ENCODE measurements at places on chromosomes 5 and 9. TPM values are rescaled to one million over a fixed set of nuclear protein-coding genes. Genes with fewer than 3 reads are reported as not detected.

OXCT1 gene
- 74.4 TPM for total RNA-seq

PWWP2A gene
- 15.4 TPM for total RNA-seq

OBP2A gene
- not detected for total RNA-seq

LSM11 gene
- 7.6 TPM for total RNA-seq

DMGDH gene
- 1.9 TPM for total RNA-seq

GRXCR2 gene
- not detected for total RNA-seq

SLC1A3 gene
- total RNA-seq, result 0.26 TPM

SGCD gene
- not detected for total RNA-seq

HSPA4 gene
- total RNA-seq, result 190 TPM

Measured in activated T-helper 17 cell treated with anti-CD3 and anti-CD28 coated beads, Interleukin-2, amount 50 U/mL, for 72 hours (primary cell).